ENCODE measurements at places on chromosomes 7 and 10. TPM values are rescaled to one million over a fixed set of nuclear protein-coding genes. Genes with fewer than 3 reads are reported as not detected.

DNA sequence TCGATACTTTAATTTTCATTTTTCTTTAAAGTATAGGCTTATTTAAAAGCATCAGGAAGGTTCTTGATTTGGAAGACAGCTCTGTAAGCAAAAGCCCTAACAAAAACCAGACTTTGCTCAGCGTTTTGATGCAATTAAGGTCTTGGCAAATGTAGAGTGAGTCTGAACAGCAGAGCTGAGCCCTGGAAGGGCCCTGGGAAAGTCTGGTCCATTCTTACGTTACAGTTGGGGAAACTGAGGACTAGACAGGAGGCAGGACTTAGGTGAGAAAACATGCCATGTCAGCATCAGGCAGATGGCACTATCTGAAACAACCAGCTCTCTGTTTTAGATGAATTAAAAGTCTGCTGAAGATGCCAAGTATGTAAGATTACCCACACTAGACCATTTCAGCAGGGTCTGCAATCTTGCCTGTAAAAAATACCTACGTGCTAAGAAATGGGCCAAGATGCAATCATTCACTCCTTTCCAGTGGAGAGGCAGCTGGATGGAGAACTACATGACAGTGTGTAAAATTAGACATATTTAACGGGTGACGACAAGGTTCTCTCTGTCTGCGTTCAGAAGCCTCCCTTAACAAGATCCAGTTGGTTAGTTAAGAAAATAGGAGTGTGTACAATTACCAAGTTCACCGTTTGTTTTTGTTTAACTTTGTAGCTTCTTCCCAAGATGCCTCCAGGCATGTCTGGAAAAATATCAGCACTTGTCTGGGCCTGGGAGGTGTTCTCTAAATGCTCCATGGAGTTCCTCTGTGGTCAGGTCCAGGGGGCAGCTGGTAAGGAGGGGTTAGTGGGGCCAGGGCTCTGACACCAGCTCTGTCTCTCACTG, 502.3 kb upstream of the ZMIZ1 start:
- no peak for DNase-seq
- H3K27me3 ChIP-seq, result no peaks in the 10 kb centered on the region
- H3K4me3 ChIP-seq, result no peak overlapping the region
- no peaks in the 10 kb centered on the region for H3K4me1 ChIP-seq
- no peak overlapping the region for H3K27ac ChIP-seq
- H3K36me3 ChIP-seq, result no peaks in the 10 kb centered on the region

DNA sequence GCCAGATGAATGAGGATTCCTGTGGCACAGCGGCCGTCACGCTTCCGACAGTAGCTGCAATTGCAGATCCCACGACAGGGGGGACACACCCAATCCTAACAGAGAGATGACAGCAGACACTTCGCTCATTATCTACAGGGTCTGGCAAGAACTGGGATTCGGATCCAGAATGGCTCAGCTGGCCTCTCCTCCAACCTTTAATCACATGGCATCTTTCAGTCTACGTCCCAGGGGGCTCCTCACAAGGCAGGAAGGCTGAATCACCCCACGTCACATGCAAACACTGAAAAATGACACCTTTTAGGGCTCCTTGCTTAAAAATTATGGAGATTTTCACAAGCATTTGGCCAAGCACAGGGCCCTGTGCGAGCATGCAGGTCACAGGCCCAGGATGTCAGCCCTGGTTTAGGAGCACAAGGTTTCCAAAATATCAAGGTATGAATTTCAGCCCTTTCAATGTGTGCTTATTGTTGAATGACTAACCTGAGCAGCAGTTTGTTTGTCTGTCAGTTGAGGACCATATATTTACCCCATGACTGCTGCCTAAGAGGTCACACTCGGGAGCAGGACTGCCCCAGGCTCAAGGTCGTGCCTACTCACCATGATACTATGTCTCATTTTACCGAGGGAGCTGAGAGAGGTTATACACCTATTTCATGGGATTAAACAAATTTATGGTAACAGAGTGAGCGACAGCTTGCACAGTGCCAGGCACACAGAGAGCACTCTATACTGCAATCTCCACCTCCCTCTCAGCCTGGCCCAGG, 42.5 kb downstream of the CDCA7L start:
- no peak overlapping the region for H3K4me3 ChIP-seq
- H3K27ac ChIP-seq, result no peak overlapping the region
- H3K4me1 ChIP-seq, result peaks cover 4% of the 10 kb centered on the region
- H3K36me3 ChIP-seq, result peaks cover 12% of the 10 kb centered on the region

- no peaks in the 10 kb centered on the region for H3K36me3 ChIP-seq
- no peaks in the 10 kb centered on the region for H3K27me3 ChIP-seq
- DNase-seq, result no peak
- no peaks in the 10 kb centered on the region for H3K4me1 ChIP-seq
Measured at GRCh38 chr7:49403844-49404243, 369.6 kb upstream of the VWC2 start.

- no peaks in the 10 kb centered on the region for H3K36me3 ChIP-seq
- no peak for DNase-seq
- H3K4me3 ChIP-seq, result no peak overlapping the region
- H3K27me3 ChIP-seq, result no peaks in the 10 kb centered on the region
- H3K27ac ChIP-seq, result no peak overlapping the region
- H3K4me1 ChIP-seq, result no peaks in the 10 kb centered on the region
Measured at GRCh38 chr10:107336061-107336460, 171.6 kb upstream of the SORCS1 start.

DNA sequence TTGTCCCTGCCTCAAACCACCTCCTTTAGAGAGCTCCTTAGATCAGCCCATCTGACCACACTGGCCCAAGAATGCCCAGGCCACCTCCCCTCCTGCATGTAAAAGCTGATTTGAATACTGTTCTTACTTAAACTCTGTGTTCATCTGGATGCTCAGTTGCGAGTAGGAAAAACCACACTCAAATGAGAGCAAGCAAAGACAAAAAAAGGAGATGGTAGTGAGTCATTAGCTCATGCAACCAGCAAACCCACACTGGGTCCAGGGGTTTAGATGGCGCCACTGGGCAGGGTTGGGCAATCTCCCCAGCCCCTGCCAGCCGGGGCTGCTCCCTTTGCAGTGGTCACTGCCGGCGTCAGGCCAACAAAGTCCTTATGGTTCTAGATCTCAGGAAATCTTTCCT, 32.7 kb downstream of the TSPAN15 start:
- DNase-seq, result no peak
- H3K27me3 ChIP-seq, result no peaks in the 10 kb centered on the region
- no peaks in the 10 kb centered on the region for H3K36me3 ChIP-seq

DNA sequence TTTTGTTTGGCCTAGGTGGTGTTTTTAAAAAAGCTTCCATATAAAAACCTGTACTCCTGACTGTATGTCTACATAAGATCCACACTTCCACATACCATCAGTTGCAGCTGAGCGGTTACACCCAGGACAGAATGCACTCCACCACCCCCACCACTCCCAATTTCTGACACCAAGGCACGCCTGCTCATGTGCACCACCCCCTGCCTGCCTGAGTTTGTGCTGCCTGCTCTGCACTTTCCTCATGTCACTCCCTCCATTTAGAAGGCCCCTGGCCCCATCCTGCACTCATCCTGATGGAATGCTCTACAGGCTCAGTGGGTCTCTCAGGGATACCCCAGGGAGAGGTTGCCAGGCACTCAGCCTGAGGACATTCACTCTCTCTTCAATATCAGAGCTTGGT, 6.5 kb downstream of the VPS41 start:
- no peaks in the 10 kb centered on the region for H3K36me3 ChIP-seq
- no peaks in the 10 kb centered on the region for H3K4me1 ChIP-seq
- no peak overlapping the region for H3K4me3 ChIP-seq
- DNase-seq, result no peak

- H3K4me1 ChIP-seq, result no peaks in the 10 kb centered on the region
- peaks cover 14% of the 10 kb centered on the region for H3K27me3 ChIP-seq
- H3K4me3 ChIP-seq, result no peak overlapping the region
- DNase-seq, result no peak
- H3K36me3 ChIP-seq, result no peaks in the 10 kb centered on the region
Measured at GRCh38 chr10:44925224-44925623, 14.1 kb downstream of the TMEM72 start.

DNA sequence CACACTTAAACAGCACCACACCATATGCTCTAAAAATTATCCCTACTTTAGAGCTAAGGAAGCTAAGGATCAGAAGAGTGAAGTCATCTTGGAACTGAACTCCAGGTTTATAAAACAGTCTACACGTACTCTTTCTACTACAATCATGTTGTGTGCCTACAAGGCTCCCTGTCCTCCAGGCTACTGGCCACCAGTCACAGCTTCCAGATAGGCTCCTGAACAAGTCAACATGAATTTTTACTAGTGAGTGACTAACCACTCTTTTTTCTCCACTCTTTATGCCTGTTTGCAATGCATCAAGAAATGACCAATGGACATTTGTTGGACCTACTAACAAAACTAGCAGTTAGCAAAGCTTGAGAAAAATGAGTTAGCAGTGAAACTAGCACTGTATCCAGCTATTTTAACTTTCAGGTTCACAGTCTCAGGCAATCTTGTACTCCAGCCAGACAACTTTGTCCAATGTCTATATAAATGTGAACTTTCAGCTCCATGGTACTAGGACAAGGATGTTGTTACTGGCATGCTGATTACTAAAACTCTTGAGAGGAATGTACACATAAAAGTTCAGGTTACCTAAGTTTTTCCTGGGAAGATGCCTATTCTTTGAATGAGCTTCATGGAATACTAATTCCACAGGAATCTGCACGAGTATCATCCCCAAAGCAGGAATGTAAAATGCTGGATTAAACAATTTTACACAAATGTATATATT, 180.0 kb downstream of the BTAF1 start:
- H3K27me3 ChIP-seq, result no peaks in the 10 kb centered on the region
- no peak overlapping the region for H3K27ac ChIP-seq
- DNase-seq, result no peak
- no peak overlapping the region for H3K4me3 ChIP-seq
- H3K36me3 ChIP-seq, result no peaks in the 10 kb centered on the region
- H3K4me1 ChIP-seq, result no peaks in the 10 kb centered on the region

GRCh38 chr10:1736144-1736971, 967 bp downstream of the ADARB2 start:
- H3K36me3 ChIP-seq, result no peaks in the 10 kb centered on the region
- no peak overlapping the region for H3K4me3 ChIP-seq
- H3K27ac ChIP-seq, result no peak overlapping the region

GBX1 gene
- total RNA-seq, result not detected

HKDC1 gene
- total RNA-seq, result 5.2 TPM

PAPSS2 gene
- total RNA-seq, result 0.61 TPM

TAS2R16 gene
- not detected for total RNA-seq

ARHGEF35 gene
- 2.5 TPM for total RNA-seq

CALHM3 gene
- not detected for total RNA-seq

FAM180A gene
- not detected for total RNA-seq

OR6B1 gene
- not detected for total RNA-seq

TSC22D4 gene
- 117 TPM for total RNA-seq

PLAU gene
- not detected for total RNA-seq

AGBL3 gene
- 6.7 TPM for total RNA-seq

ANKRD7 gene
- 0.54 TPM for total RNA-seq

SLC18A2 gene
- total RNA-seq, result 0.79 TPM

PILRA gene
- 19.3 TPM for total RNA-seq

GOLGA7B gene
- total RNA-seq, result 11.5 TPM

Data from T-cell (primary cell).